ENCODE measurements at places on chromosomes 7 and 10.
A peak's percentile ranks its signal among the peaks of the same experiment; 100 is the strongest.

DNA sequence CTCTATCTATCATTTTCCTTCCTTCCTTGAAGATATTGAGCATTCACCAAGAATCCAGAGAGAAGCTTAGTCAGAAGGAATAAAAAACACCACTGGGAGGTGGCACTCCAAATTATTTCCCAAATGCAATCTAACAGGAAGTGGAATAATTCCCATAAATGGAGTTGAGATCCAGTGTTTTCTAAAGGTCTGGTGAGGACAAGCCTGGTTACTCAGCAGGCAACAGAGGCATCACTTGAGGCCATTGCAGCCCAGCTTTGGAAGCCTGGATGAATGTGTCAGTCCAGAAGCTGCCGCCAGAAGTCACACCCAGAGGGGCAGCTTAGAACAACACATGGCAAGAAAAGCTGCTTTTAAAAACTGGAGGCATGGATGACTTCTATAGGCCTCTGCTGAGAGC, 288.9 kb upstream of the KLF6 start:
- no peak for DNase-seq

DNA sequence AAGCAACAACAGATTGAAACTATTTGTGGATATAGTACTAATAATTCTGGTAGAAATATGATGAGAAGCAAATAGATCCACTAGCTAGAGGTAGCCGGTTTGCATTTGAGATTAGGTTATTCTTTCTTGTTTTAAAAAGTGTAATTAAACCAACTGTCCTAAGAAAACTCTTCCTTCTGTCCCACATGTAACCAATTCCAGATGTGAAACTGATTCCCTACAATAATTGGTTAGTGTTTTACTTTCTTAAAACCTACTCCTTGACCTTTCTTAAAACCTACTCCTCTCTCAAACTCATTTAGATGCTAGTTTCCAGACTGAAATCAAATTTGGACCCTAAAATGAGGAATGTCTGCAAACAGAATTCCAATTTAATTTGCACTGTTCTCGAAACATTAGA, 521.5 kb downstream of the SUGCT start:
- DNase-seq = no peak

DNA sequence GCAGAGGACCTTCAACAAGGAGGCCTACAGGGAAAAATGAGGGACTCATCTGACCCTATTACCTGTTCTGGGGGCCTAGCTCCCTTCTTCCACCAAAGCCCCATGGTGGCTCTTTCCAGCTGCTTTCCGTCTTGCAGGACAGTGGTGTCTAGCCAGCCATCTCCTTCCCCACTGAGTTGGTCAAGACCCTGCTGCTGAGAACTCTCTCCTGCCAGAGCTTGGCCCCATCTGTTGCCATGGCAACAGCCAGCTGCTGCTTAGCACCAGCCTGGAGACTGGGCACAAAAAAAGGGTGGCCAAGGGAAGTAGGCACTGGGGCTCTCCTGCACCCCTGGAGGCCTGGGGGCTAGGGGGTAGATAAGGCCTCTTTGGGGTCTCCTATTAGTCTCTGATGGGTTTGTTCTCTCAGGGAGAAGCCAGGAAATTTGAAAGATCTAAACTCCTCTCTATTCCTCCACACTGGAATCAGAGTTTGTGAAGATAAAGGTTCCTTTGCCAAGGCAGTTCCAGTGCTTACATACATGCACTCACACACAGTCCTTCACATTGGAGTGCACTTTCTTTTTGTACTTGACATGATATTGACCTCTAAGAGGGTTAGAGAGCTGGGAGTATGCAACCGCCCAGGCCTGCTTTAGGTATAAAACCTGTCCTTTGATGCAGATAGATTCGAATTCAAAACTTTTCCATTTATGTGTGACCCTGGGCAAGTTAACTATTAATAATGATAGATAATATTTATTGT, 15.8 kb downstream of the TSPAN33 start:
- DNase-seq = no peak

DNA sequence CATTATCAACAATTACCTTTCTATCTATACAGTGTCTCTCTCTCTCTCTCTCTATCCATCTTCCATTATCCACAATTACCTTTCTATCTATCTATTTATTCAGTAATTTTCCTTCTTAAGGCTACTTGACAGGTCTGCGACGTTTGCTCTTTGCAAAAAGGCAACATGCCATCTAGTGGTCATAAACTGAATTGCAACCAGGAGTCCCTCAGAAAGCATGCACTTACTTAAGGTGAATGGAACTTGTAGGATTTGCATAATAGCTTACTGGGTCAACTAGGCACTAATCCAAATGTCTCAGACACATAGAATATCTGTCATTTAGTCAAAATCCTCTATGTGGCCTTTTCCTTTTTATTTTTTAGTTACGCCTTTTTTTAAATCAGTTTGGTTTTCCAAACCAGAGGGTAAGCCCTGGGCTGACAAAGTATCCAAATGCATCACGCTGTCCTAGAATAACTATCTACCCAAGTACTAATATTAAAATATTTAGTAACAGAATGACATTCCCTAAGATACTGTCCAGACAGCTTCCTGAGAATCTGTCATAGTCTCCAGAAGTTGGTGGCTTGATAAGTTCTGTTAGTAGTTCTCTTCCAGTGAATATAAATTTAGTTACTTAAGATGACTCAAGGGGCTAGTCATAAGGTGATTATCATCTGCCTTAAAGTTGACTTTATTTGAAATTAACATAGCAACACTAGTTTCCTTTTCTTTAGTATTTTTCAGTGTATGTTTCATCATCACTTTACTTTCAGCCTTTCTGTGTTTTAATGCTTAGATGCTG, 208.3 kb downstream of the PPP1R3A start:
- peak; percentile 5 for DNase-seq

- no peak for DNase-seq
These were observed at the start of gene OR2A5 for GRCh38 chr7:144048648-144049047. Gene OR2A5, plus strand, starts transcription at chr7:144048948. Its CDS starts 1,454 bp downstream, at chr7:144050402.

DNA sequence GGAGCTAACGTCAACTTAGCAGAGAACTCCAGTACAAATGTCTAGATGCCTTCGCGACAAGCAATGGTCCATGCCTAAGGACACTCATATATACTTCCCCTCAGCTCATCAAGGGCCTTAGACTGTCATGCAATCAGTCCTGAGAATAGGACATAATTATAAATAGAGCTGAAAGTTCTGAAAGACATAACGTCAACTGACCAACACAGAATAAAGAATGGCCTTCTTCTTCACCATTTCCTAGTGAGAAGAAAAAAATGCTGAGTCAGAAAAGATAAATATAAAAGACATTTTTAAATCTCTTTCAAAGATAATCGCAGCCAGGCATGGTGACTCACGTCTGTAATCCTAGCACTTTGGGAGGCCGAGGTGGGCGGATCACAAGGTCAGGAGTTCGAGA, 83.2 kb downstream of the ARMH3 start:
- DNase-seq = no peak

DNA sequence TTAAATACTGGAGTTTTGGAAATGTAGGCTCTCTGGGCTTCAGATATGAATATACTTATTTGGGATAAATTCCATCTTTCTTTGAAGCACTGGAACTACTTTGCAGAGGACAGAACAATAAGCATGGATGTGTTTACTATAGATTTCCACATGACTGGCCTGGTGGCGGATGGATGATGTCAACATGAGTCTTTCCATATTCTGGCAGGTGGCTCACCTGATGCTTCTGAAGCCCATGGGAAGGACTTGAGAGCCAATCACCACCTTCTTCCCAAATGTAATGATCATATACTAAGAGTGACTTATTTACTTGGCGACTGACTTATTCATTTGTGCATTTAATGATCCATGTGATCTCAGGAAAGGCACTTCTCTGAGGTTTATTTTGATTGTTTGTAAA, 110.5 kb downstream of the FANK1 start:
- no peak for DNase-seq

- DNase-seq = peak; percentile 11
These were observed 54.7 kb upstream of the SYPL1 start for GRCh38 chr7:106166651-106167342.

- DNase-seq = peak; percentile 57
These were observed 1.1 kb downstream of the HNRNPA2B1 start for GRCh38 chr7:26199301-26200037.

DNA sequence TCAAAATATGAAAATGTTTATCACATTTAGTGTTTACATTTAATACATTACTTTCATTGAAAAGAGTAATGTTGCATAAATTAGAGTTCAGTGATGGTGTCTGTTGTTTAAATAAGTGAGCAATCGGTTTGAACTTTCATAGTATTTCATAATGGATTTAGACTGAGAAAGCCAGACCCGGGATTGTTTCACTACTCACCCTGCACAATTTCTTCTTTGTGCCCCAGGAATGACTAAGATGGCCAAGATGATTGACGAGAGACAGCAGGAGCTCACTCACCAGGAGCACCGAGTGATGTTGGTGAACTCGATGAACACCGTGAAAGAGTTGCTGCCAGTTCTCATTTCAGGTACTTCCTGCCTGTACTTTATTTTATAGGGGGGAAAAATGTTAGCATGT, 74.6 kb downstream of the VCL start:
- no peak for DNase-seq

DNA sequence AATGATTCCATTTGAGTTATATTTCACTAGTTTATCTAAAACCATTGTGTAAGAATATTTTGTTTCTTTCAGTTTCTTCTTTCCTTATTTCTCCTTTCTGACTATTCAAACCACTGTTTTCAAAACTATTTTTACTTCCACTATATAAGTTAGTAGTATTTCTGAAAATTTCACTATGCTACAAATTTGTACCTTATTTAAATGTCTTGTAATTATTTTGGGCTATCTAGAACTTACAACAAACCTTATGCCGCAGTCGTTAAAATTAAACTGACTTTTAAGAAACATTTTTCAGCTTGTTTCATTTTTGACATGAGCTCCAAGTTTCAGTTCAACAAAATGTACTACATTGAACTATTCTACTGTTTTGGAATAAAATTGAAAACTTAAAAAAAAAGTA, 1.8 kb downstream of the TFEC start:
- no peak for DNase-seq

DNA sequence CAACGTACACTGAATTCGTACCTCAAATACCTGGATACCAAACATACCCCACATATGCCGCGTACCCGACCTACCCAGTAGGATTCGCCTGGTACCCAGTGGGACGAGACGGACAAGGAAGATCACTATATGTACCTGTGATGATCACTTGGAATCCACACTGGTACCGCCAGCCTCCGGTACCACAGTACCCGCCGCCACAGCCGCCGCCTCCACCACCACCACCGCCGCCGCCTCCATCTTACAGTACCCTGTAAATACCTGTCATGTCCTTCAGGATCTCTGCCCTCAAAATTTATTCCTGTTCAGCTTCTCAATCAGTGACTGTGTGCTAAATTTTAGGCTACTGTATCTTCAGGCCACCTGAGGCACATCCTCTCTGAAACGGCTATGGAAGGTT, 9.5 kb upstream of the SGCE start:
- no peak for DNase-seq

- DNase-seq = no peak
These were observed 3.3 kb downstream of the MUC3A start for GRCh38 chr7:100952641-100953040.
